ENCODE measurements at places on chromosomes 2 and 18.

GRCh38 chr2:157059036-157059435, 198.5 kb upstream of the GALNT5 start:
- DNase-seq, result no peak

- no peak for DNase-seq
Measured at GRCh38 chr2:45009928-45010701, 863 bp upstream of the SIX2 start.

DNA sequence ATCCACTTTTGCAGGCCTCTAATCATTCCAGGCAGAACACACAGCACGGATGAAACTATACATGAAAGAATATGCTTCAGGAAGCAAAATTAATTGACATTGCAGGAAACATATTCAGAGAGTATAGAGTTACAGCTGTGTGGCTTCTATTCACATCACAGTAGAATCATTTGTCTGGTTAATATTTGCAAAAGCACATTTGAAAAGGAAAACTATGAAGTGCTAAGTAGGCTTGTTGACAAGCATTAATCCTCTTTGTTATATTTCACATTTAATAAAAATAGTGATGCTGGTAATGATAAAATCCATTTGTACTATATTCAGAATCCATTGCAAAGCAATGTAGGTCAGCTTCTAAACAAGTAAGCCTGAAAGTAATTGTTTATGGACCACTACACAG, 32.2 kb upstream of the PIK3C3 start:
- DNase-seq, result no peak

GRCh38 chr2:126272401-126272800, 383.6 kb upstream of the GYPC start:
- no peak for DNase-seq

Data from CD4-positive, alpha-beta T cell treated with Interleukin-4 for 4 hours (primary cell).